ENCODE measurements at places on chromosomes 12 and 14.

GRCh38 chr14:95452176-95452892, 64.1 kb downstream of the SYNE3 start:
- DNase-seq = no peak

GRCh38 chr12:98750511-98750910, 105.4 kb downstream of the APAF1 start:
- DNase-seq = no peak

DNA sequence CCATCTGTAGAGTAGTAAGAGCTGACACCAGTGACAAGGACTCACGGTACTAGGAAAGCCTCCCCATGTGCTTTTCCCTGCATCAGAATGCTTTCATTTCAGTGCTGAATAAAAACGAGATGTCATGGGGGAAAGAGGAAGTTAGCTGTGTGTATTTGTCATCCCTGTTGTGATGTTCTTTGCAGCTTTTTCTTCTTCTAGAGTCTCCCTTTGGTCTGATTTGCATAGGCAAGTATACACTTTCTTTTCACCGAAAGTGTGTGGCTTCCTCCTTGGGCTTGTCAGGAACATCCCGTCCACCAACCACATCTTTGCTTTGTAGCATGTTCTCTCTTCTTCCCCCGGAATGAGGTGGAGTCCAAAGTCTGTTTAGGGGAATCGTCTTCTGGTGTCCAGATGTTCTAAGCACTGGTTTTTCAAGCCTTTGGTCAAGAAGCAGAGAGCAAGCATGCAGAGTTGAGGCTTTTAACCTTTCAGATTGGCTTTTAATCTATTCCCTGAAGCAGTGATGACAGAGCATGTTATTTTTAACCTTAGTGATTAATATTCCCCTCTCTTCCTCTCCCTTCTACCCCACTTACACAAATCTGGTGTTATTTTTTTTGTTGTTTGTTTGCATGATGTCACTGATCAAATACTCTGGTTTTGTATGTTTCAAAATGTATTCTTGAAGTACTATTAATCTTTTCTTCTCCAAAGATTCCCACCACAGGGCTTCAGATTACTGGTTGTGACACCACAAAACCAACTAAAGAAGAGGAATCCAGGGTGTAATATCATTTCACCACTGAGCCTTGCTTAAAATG, 163.4 kb downstream of the SAMD4A start:
- DNase-seq = no peak

GRCh38 chr14:91227183-91227628, 17.3 kb downstream of the GPR68 start:
- no peak for DNase-seq

GRCh38 chr12:55933799-55934742, 3.1 kb downstream of the DGKA start:
- DNase-seq = no peak

GRCh38 chr12:31470459-31470858, 120.5 kb downstream of the DENND5B start:
- DNase-seq = no peak

- DNase-seq = no peak
Observed at GRCh38 chr14:84591827-84592445, 938.0 kb upstream of the FLRT2 start.

GRCh38 chr14:101020834-101021370, 117.4 kb upstream of the RTL1 start:
- no peak for DNase-seq

DNA sequence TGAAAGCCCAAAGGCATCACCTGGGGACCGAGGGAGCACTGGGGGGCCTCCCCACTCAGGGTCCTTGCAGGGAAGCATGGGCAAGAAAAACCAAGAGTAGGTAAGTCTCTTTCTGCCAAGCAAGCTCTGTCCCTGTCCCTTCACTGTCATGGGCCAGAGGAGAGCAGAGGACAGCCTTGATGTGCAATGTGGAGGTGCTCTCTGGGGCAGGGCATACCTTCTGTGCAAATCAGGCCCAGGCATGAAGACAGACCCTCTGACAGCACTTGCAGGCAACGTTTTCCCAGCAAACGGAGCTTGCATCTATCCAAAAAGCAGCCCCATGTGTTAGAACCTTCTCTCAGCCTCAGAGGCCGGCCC, 192.5 kb upstream of the PWP1 start:
- DNase-seq = no peak

- no peak for DNase-seq
Observed at GRCh38 chr14:92702441-92702918, 45.9 kb downstream of the LGMN start.

DNA sequence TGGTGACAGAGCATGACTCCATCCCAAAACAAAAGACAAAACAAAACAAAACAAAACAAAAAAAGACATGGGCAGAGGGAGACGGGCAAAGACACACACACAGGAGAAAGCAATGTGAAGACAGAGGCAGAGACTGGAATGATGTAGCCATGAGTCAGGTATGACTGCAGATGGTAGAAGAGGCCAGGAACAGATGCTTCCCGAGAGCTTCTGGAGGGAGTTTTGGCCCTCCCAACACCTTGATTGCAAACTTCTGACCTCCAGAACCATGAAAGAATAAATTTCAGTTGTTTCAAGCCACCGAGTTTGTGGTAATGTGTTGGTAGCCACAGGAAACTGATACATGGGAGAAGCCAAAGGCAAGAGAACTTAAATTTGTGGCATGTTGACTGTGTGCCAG, 27.1 kb downstream of the VWF start:
- DNase-seq = no peak

DNA sequence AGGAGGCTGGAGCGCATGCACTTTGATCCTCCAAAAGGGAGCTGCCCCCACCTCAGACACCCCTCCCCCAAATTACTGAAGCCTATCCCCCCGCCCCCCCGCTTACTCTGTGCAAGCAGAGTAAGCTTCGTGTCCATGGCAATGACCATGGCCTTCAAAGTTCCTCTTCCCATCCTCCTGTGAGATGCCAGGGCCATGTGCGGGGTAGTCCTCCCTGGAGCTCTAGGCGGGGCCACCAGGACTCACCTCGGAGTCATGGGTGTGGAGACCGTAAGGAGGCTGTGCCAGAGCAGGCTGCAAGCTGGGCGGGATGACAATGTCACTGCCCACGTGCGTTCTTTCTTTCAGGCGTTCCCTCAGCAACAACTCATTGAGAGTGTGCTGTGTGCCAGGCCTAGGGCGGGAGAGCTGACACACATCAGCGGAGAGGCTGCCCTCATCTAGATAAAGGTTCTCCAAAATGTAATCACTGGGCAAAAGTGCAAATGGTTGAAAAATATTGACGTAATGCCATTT, 66.8 kb downstream of the C14orf132 start:
- DNase-seq = no peak

GRCh38 chr12:49231878-49232655, 32.8 kb upstream of the TUBA1C start:
- no peak for DNase-seq

DNA sequence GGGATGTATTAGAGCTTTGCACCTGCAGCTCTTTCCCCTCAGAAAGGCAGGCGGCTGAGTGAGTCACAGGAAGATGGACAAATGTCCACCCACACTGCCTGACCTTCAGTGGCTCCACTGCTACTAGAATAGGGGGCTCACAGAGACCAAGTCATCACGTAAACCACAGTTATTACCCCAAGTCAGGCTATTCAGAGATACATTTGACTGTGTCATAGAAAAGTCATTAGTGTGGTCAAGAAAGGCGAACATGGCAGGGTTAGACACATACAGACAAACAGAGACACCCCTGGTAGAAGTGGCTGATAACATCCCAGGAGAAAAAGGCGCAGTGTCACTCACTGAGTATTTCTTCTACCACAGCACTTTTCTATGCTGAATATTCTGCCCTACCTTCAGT, 36.0 kb downstream of the GCH1 start:
- no peak for DNase-seq

DNA sequence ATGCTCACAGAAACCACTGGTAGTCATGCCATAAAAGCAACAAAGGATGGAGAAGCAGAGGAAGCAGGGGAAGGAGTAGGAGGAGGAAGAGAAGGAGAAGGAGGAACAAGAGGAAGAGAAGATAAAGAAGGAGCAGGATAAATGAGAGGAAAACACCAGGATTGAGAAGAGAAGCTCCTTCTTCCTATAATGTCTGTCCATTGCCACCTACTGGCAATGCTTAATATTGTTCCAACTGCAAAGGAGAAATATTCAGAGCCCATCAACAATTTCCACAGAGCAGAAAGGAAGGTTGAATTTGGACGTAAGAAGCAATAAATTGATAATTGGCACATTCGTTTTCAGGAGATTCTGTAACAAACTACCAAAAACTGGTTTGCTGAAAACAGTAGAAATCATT, 898.4 kb downstream of the SLC16A7 start:
- no peak for DNase-seq

GRCh38 chr14:36524874-36525745, 5.1 kb upstream of the NKX2-1 start:
- no peak for DNase-seq

GRCh38 chr14:73795974-73796373, 55.7 kb upstream of the PTGR2 start:
- no peak for DNase-seq

DNA sequence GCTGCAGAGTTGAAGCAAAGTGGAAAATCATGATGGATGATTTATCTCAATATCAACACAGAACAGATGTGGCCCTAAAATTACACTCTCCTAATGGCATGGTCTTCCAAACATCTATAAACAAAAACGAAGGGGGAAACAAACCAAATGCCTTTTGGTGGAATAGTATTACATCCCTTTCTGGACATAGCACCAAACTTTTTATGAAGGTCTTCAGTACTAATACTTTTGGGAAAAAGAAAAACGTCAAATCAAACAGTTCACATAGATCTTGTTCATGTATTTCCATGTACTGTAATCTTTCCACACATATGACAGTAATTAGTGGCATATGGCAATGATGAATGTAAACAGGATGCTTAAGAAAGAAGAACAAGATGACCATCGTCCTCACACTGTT, 22.9 kb upstream of the ANAPC7 start:
- DNase-seq = no peak

- DNase-seq = no peak
Observed at GRCh38 chr12:100450735-100451134, 22.9 kb upstream of the NR1H4 start.

- no peak for DNase-seq
Observed at GRCh38 chr12:43585676-43586075, 33.7 kb upstream of the ADAMTS20 start.

- no peak for DNase-seq
Observed at GRCh38 chr12:6452944-6453630, 1.2 kb downstream of the TAPBPL start.

DNA sequence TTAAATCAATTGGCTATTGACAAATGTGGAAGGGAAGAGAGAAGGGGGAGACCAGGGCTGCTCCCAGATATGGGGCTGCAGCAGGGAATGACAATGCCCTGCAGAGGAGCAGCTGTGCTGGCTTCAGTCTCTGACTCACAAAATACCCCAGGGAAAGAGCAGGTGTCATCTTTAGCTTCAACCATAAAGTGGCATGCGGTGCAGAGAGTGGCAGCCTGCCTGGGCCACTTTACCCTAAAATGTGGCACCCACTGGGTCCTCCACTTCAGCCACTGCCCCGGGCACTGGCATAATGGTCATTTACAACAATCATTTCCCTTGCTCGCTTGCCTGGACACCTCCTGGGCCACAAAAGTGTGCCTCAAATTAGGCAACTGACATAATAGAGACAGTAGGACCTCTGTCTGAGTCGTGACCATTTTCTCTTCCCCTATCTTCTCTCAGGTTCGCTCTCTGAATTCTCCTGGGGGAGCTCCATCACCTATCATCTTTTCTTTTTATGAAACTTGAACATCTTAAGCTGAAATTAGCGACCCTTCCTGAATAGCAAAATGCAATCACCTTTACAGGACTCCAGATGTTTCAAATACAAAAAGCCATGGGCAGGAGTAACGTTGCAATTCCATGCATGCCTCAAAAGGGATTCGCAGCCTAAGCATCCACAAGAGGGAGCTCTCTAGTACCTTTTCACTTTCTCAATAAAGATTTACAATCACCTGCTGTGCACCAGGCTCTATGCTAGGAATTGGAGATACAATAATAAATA, 179.9 kb upstream of the ATF7IP start:
- no peak for DNase-seq

DNA sequence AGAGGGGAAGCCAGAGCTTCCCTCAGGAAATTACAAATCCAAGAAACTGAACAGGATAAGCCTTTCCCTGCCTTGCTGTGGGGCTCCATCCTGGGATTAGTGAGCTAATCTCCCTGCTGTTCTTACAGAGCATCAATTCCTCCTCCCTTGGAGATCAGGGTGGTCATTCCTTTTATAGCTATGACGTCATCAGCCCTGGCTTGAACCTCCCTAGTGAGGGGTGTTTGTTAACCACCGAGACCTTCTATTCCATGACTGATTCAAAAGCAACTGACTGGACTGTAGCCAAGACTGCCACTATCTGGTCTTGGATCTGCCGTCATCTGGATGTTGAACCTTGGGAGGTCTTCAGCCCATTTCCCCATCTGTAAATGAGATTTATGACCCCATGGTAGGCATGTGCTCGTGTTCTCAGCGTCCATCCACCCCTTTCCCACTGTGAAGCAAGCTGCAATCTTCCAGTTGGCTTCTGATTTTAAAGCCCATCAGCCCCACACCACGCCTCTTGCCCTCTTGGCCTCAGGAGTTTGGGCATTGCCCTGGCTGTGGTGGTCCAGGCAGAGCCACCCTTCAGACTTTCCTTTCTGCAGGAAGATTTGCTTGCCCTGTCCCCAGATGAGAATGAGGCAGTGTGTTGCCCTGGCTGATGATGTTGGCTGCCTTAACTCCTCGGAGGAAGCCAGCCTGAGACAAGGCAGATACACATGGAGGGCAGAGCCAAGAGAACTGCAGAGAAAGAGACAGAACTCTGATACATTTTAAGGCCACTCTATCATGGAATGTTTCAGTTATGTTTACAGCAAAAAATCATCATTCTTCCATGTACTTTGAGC, 59.6 kb upstream of the ACTN1 start:
- DNase-seq = no peak

DNA sequence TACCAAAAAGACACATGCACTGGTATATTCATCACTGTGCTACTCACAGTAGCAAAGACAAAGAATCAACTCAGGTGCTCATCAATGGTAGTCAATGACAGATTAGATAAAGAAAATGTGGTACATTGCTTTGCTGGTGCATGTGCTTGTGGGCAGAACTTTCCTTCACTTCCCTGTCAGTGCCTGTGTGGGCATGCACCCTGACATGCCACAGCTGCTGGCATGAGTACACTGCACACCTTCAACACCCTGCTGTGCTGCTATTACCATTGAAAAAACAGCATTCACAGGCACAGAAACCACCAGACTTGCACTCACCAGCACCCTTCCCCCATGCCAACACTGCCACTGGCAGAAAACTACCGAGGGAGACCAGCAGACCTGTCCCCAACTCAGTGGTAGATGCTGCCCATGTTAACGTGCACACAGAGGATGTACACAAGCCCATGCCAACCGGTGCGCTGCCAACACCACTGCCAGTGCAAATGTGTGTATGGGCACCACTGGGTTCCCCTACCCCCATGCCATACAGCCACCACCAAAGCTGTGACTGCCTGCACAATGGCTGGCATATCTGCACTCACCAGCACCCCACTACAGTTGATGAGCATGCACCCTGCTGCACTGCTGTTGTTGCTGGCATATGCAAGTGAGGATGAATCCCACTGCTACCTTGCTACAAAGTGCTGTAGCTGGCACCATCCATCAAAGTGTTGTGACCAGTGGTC, 57.4 kb downstream of the APOBEC1 start:
- DNase-seq = no peak

GRCh38 chr12:19382111-19382526, 57.2 kb upstream of the AEBP2 start:
- DNase-seq = no peak

GRCh38 chr14:60986500-60986899, 5.5 kb downstream of the SLC38A6 start:
- DNase-seq = no peak

All from activated effector memory CD4-positive, alpha-beta T cell treated with Interleukin-2 at 50 U/mL for 16 hours (primary cell).